Cardiac atrium fibroblast (primary cell): ENCODE measurements at places on chromosomes 16 and 17. TPM values are rescaled to one million over a fixed set of nuclear protein-coding genes. Genes with fewer than 3 reads are reported as not detected.

TNFRSF17 gene
- total RNA-seq, result not detected in 2 replicates

LITAFD gene
- 2.5 TPM in 1 of 2 replicates, not detected in the other for total RNA-seq

CCL17 gene
- not detected in 2 replicates for total RNA-seq

FOXF1 gene
- 0.16 TPM in 1 of 2 replicates, not detected in the other for total RNA-seq

EIF1 gene
- total RNA-seq, result 109 and 140 TPM in 2 replicates

FOXC2 gene
- 2.2 and 4.9 TPM in 2 replicates for total RNA-seq

CKLF gene
- total RNA-seq, result 45.5 and 65.1 TPM in 2 replicates

TP53TG3 gene
- not detected in 2 replicates for total RNA-seq

NPIPB6 gene
- total RNA-seq, result 0.18 and 0.81 TPM in 2 replicates

GNAO1 gene
- not detected in 2 replicates for total RNA-seq

SLC16A11 gene
- not detected in 2 replicates for total RNA-seq

GAST gene
- not detected in 2 replicates for total RNA-seq

KRT13 gene
- not detected in 2 replicates for total RNA-seq

TPSAB1 gene
- total RNA-seq, result not detected in 2 replicates

CES3 gene
- total RNA-seq, result under 0.01 TPM in 1 of 2 replicates, not detected in the other

ABI3 gene
- 0.36 and 0.49 TPM in 2 replicates for total RNA-seq

PRSS22 gene
- total RNA-seq, result not detected in 2 replicates

STX1B gene
- total RNA-seq, result 0.16 and 0.18 TPM in 2 replicates

MILR1 gene
- 11.7 and 15.4 TPM in 2 replicates for total RNA-seq

DOC2B gene
- total RNA-seq, result not detected in 2 replicates

RNF157 gene
- total RNA-seq, result 0.16 TPM in 1 of 2 replicates, not detected in the other

CES5A gene
- not detected in 2 replicates for total RNA-seq

SRCAP gene
- 10.8 and 13.1 TPM in 2 replicates for total RNA-seq

FA2H gene
- not detected in 2 replicates for total RNA-seq

TAT gene
- total RNA-seq, result not detected in 2 replicates

CD7 gene
- 0.49 TPM in 1 of 2 replicates, not detected in the other for total RNA-seq

MPP2 gene
- total RNA-seq, result 5.2 and 10.3 TPM in 2 replicates

DNAH9 gene
- not detected in 2 replicates for total RNA-seq

HBA1 gene
- 5.8 TPM in 1 of 2 replicates, not detected in the other for total RNA-seq

TIMP2 gene
- total RNA-seq, result 183 and 199 TPM in 2 replicates

TEX19 gene
- total RNA-seq, result not detected in 2 replicates

PPP1R27 gene
- not detected in 2 replicates for total RNA-seq

TERB1 gene
- not detected in 2 replicates for total RNA-seq

PIK3R5 gene
- total RNA-seq, result not detected in 2 replicates

CYB561 gene
- total RNA-seq, result 21.1 and 30.5 TPM in 2 replicates

SBK1 gene
- total RNA-seq, result not detected in 2 replicates

DPEP2 gene
- not detected in 2 replicates for total RNA-seq

CIITA gene
- 0.49 TPM in 1 of 2 replicates, not detected in the other for total RNA-seq

TEX14 gene
- total RNA-seq, result not detected in 2 replicates

CUEDC1 gene
- 31.1 and 33.0 TPM in 2 replicates for total RNA-seq

KCNAB3 gene
- 0.18 TPM in 1 of 2 replicates, not detected in the other for total RNA-seq

TMEM106A gene
- 3.9 and 5.1 TPM in 2 replicates for total RNA-seq

PKMYT1 gene
- 5.8 and 14.6 TPM in 2 replicates for total RNA-seq

ABCA10 gene
- total RNA-seq, result 0.32 TPM in 1 of 2 replicates, not detected in the other

SLFN14 gene
- total RNA-seq, result not detected in 2 replicates

ZNF689 gene
- total RNA-seq, result 3.6 and 7.5 TPM in 2 replicates

SLC4A1 gene
- total RNA-seq, result not detected in 2 replicates

CD300LF gene
- total RNA-seq, result not detected in 2 replicates

SLC12A3 gene
- not detected in 2 replicates for total RNA-seq

TOM1L2 gene
- 32.9 and 35.2 TPM in 2 replicates for total RNA-seq
